ENCODE measurements at places on chromosomes 4 and X.

DNA sequence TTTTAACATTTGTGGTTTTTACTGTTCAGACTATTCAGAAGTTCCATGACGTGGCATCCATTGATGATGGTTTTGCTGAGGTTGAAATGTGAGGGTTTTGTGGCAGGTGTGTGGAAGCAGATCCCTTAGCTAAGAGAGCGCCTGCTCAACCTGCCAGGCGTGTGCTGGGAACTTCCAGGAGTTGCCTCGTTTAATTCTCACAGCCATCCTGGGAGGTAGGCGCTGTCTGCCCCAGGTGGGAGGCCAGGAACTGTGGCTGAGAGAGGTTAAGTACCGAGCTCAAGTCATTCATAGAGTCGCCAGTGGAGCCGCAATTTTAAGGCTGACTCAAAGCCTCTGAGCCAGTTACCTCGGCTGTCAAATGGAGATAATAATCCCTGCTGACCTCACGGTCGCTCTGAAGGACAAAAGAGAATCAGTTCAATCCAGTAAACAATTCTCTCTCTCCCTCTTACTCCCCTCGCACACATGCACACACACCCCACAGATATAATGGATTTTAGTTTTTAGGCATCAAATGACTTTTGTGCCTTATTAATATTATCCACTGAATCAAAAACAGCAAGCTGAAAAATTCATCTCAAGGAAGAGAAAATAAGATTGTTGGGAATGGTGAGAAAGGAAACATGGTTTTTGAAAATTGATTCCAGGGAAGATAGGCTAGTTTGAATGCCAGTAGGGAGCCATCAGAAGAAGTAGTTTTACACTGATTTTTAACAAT, 171.3 kb downstream of the PTTG2 start:
- no peak for DNase-seq
- no peak overlapping the region for H3K4me3 ChIP-seq
- H3K4me1 ChIP-seq = peaks cover 22% of the 10 kb centered on the region
- peak overlapping the region; percentile 5 for H3K27ac ChIP-seq

- no peak overlapping the region for H3K4me3 ChIP-seq
- H3K4me1 ChIP-seq = no peaks in the 10 kb centered on the region
- H3K27ac ChIP-seq = no peak overlapping the region
- H3K36me3 ChIP-seq = no peaks in the 10 kb centered on the region
- no peak for DNase-seq
These were observed 150.2 kb upstream of the MAMLD1 start for GRCh38 chrX:150212672-150213480.

DNA sequence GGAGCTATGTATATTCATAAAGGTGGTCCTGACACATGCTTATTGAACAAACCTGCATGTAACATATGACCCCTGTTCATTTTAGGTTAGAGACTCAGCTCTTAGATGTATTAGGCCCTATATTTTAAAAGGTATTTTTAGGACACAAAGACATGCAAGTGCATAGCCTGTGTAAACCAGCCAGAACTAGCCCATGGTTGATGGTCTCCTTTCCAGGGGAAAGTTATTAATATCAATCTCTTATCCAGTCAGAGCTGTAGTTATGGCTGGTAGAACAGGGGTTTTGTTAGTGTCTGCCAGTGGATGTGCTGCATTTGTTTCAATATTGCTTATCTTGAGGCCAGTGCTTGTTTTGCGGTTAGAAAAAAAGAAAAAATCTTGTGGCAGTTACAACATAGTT, 488.6 kb downstream of the KCTD8 start:
- no peaks in the 10 kb centered on the region for H3K4me1 ChIP-seq
- DNase-seq = no peak
- H3K27ac ChIP-seq = no peak overlapping the region
- H3K27me3 ChIP-seq = no peaks in the 10 kb centered on the region
- no peak overlapping the region for H3K4me3 ChIP-seq

GRCh38 chr4:14023896-14024295, 396.4 kb upstream of the BOD1L1 start:
- peaks cover 3% of the 10 kb centered on the region for H3K27me3 ChIP-seq
- no peak overlapping the region for H3K4me3 ChIP-seq
- H3K27ac ChIP-seq = no peak overlapping the region
- no peaks in the 10 kb centered on the region for H3K36me3 ChIP-seq
- DNase-seq = no peak
- no peaks in the 10 kb centered on the region for H3K4me1 ChIP-seq

DNA sequence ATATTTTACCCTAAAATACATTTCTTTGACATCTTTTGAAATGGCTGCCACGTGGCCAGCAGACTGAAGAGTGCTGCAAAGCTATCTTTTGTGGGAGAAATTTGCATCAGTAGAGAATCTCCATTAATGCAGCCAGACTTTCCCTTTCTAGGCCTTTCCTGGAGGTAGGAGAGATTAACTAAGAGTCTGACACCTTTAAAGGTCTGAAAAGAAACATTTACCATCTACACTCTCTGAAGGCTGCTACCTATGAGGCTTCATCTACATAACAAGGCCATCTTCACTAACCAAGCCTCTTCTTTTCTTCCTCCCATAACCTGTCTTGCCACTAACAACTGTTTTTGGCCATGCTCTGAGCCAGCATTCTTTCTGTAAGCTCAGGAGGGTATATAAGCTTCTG, 17.8 kb upstream of the SPRY1 start:
- peaks cover 18% of the 10 kb centered on the region for H3K27me3 ChIP-seq
- H3K27ac ChIP-seq = no peak overlapping the region
- H3K36me3 ChIP-seq = no peaks in the 10 kb centered on the region
- no peak overlapping the region for H3K4me3 ChIP-seq
- DNase-seq = no peak
- peaks cover 2% of the 10 kb centered on the region for H3K4me1 ChIP-seq

GRCh38 chr4:176818531-176818930, 25.8 kb upstream of the VEGFC start:
- DNase-seq = no peak
- no peak overlapping the region for H3K27ac ChIP-seq
- no peak overlapping the region for H3K4me3 ChIP-seq

GRCh38 chr4:42927946-42928345, 35.4 kb downstream of the GRXCR1 start:
- no peak for DNase-seq
- no peak overlapping the region for H3K4me3 ChIP-seq
- no peak overlapping the region for H3K27ac ChIP-seq
- peaks cover 2% of the 10 kb centered on the region for H3K27me3 ChIP-seq
- H3K4me1 ChIP-seq = no peaks in the 10 kb centered on the region

DNA sequence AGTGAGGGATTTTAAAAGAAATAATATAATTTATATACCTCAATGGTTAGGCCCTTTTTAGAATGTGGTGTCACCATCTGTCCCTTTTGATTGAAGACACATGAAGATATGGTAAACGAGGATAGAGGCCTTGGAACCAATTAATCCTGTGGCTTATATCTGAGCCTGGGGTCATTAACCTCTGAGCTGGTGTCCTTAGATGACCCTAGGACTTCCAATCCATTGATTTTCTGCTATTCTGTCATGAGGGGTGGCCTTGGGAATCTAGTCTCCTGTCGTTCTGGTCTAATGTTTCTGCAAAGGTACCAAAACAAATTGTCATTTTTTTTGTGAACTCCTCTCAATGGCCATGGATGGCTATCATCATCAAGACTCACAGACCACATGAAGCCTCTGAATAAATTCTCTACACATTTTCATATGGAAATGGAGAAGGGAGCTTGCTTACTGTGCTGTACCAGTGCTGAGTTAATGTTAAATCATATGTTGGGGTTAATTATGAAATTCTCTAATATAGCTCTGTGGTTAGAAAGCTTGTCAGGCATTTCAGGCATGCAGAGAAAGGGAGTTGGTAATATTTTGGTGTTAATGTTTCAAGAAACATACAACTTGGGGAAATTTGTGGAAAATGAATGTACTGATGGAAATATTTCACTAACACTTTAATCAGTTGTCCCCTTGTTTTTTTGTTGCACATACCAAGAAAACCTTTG, 204.2 kb upstream of the IL15 start:
- H3K27ac ChIP-seq = no peak overlapping the region
- no peak overlapping the region for H3K4me3 ChIP-seq
- H3K4me1 ChIP-seq = no peaks in the 10 kb centered on the region
- DNase-seq = no peak
- H3K27me3 ChIP-seq = peaks cover under 1% of the 10 kb centered on the region
- H3K36me3 ChIP-seq = peaks cover 1% of the 10 kb centered on the region

- H3K27me3 ChIP-seq = no peaks in the 10 kb centered on the region
- peaks cover 2% of the 10 kb centered on the region for H3K4me1 ChIP-seq
- H3K36me3 ChIP-seq = no peaks in the 10 kb centered on the region
- DNase-seq = no peak
These were observed 321.3 kb downstream of the PTTG2 start for GRCh38 chr4:38281371-38282071.

DNA sequence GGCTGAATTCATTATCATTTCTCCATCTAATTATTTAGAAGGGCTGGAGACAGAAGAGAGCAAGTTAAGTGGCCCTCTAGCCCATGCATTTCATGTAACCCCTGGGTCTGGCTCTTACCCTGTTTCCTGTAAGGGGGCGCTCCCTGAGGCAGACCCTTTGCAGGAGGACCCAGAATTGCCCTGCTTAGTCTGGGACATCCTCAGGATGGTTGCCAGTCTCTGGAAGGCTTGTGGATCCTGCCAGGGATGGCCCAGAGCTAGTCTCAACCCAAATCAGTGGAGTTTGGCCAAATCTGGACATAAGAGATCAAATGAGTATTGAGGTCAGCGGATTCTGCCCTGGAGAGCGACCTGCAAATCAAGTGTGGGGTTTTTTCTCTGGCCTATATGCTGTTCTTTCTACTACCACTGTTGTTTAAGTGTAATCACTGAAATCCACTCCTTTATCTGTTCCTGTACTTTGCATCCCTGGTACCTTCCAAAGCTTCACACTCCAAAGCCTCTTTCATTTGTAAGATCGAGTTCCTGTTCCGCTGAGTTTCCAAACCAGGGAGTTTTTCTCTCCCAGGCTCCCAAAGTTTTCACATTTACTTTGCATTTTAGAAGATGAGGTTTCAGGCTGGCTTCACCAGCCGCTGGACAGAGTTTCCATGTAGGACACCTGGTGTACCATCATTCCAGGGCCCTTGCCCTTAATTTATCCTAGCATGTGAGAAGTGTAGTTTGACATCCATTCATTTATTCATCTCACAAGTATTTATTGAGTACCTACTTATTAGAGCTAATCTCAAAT, 6.3 kb downstream of the KLF3 start:
- peak overlapping the region; percentile 24 for H3K4me3 ChIP-seq
- peaks cover 65% of the 10 kb centered on the region for H3K4me1 ChIP-seq
- H3K36me3 ChIP-seq = no peaks in the 10 kb centered on the region
- no peak for DNase-seq
- H3K27me3 ChIP-seq = no peaks in the 10 kb centered on the region

DNA sequence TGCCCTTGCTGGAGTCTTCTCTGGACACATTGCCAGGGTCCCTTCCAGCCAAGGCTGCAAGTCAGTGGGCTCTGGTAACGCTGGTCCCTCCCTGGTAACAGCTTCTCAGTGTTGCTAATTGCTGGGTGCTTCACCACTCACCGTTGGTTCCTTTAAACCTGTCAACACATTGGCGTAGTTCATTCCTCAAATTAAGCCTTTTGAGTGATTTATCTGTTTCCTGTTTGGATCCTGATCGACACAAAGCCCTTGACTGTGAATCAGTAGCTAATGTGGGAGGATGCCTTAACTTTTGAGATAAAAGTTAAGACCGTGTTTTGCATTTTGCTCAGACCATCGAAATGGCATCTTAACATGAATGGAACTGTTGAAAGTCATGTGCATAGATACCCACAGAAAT, 125.9 kb downstream of the AMELX start:
- H3K27ac ChIP-seq = no peak overlapping the region
- H3K27me3 ChIP-seq = no peaks in the 10 kb centered on the region
- no peak for DNase-seq

GRCh38 chr4:123477711-123478209, 81.2 kb downstream of the SPRY1 start:
- no peaks in the 10 kb centered on the region for H3K36me3 ChIP-seq
- peaks cover 4% of the 10 kb centered on the region for H3K4me1 ChIP-seq
- DNase-seq = no peak
- H3K4me3 ChIP-seq = no peak overlapping the region
- H3K27me3 ChIP-seq = no peaks in the 10 kb centered on the region
- H3K27ac ChIP-seq = no peak overlapping the region
